ENCODE measurements at places on chromosomes 13 and 19.

GRCh38 chr19:54473071-54473891, at the start of gene CDC42EP5:
CDC42EP5 (minus strand) TSS chr19:54473296; CDS start chr19:54465547, 7,749 bp downstream.
- no peak for DNase-seq

DNA sequence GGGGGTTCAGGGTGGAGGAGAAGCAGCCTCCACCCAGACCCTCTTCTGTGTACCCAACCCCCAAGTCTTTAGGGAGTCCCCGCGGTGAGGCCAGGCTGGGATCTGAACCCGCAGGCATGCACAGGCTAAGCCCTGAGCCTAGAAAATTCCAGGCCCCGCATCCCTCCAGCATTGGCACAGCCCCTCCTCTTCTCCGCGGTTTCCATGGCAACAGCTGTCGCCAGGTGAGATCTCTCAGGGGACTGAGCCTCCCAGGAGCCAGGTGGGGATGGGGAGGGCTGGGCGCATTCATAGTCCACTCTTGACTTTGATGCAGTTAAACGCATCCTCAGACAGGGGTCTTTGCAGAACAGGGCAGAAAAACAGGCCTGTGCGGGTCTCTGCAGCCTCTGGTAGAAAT, 48.3 kb upstream of the USP29 start:
- DNase-seq: no peak

- DNase-seq: no peak
Measured at GRCh38 chr13:72692884-72693514, 34.4 kb downstream of the MZT1 start.

DNA sequence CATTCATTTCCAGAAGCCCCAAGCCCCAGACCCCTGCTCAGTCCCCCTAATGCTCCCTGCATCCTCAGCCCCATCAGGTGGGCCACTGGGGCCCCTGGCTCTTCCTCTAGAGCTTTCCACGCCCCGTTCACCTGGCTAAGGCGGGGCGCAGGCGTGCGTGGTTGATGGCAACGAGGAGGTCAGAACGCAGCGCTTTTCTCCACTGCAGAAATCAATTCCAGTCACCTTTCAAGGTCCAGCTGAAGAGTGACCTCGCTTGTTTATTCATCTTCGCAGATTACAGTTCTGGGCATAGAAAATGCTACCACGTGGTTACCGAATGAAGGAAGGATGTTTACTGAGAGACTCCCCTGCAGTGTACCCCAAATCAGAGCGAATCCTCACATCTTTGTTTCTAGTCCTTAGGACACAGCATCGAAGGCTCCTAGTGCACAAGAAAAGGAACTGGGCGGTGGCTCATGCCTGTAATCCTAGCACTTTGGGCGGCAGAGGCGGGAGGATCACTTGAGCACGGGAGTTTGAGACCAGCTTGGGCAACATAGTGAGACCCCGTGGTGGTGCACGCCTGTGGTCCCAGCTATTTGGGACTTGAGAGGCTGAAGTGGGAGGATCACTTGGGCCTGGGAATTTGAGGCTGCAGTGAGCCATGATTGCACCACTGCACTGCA, 828 bp upstream of the PBX4 start:
- DNase-seq: peak; percentile 48

DNA sequence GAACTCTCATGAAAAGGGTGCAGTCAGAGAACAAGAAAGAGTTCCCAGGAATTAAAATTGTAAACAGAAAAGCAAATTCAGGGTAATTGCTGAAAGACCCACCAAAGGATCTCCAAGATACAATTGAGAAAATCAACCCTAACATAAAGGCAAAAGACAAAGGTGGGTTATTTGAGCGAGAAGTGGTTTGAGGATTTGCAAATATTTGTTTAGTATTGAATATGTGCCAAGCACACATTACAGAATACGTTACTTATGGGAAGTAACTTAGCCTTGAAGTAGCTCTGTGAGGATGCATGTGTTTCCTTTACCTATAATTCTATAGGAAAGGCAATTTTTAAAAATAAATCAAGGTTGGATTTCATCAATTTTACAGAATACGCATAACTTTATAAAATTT, 10.0 kb upstream of the CEACAM21 start:
- peak; percentile 20 for DNase-seq

DNA sequence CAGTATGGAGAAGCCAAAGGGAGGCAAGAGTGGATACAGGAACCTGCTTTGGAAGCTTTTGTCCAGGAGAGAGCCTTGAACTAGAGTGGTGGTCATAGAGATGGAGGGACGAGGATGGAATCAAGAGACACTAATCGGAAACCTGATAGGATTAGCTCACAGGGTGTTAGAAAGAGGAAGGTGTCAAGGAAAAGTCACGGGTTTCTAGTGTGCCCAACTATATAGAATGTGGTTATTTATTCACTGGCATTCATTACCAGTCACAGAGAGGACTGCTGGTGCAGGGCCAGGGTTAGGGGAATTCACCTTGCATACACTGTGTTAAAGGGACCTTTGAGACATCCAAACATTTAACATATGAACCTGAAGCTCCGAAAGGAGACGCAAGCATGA, 43.4 kb upstream of the URAD start:
- DNase-seq: no peak

GRCh38 chr13:73201626-73202025, 142.8 kb downstream of the KLF5 start:
- no peak for DNase-seq

GRCh38 chr13:97295283-97296182, 73.4 kb downstream of the MBNL2 start:
- DNase-seq: no peak

- DNase-seq: no peak
Measured at GRCh38 chr19:12994701-12995595, at the start of gene NFIX. NFIX (plus strand) TSS chr19:12995475; CDS start chr19:12995838, 363 bp downstream.

GRCh38 chr19:48351341-48351752, 12.4 kb downstream of the TMEM143 start:
- DNase-seq: peak; percentile 49
